ENCODE measurements at places on chromosomes 7 and 10.

- DNase-seq: no peak
These were observed 19.9 kb upstream of the CRHR2 start for GRCh38 chr7:30702200-30702599.

- DNase-seq: no peak
These were observed 365.9 kb downstream of the REEP3 start for GRCh38 chr10:63887023-63887589.

DNA sequence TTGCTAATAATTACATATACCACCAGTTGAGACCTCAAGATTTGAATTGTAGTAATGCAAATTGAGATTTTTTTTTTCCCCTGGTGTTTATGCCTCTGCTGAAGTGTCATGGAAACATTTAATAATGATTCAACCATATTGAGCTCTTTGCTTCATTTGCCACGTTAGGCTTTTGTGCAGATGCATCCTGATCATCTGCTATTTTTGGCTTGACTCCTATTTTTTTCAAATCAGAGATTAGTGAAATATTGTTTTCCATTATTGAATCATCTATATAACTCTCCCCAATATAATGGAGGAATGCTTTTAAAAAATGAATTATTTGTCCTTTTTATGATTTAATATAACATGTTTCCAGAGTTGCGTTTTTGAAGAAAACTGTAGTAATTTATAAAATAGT, 115.1 kb downstream of the SRI start:
- no peak for DNase-seq

GRCh38 chr10:80281292-80281691, 8.2 kb downstream of the MAT1A start:
- no peak for DNase-seq

DNA sequence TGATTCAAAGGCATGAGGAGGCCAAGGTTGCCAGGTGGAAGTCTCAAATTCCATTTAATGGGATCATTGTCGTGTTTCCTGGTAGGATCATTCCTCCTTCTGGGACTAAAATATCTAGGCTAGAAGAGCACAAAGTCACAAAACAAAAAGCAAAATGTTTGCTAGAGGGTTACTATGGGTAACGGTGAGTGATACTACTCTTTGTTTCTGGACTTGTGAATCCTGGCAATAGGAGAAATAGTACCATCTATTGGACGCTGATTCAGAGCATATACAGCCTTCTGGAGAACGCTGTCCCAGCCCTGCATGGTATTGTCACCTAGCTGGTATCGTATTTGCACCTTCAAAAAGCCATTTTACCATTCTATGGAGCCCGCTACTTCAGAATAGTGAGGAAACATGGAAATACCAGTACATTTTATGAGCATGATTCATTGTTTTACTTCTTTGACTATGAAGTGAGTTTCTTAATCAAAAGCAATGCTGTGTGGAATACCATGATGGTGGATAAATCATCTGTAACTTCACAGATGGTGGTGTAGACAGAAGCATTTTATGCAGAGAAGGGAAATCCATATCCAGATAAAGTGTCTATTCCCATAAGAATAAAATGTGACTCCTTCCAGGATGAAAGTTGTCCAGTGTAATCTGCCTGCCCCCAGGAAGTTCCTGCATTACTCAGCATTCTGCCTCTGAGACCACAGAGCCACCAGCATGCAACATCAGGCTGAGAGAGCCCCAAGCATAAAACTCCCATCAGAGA, 361.0 kb downstream of the ETV1 start:
- no peak for DNase-seq

GRCh38 chr7:157205438-157205837, 66.7 kb downstream of the UBE3C start:
- DNase-seq: no peak

- DNase-seq: no peak
These were observed 124.6 kb downstream of the AUTS2 start for GRCh38 chr7:69722843-69723242.

DNA sequence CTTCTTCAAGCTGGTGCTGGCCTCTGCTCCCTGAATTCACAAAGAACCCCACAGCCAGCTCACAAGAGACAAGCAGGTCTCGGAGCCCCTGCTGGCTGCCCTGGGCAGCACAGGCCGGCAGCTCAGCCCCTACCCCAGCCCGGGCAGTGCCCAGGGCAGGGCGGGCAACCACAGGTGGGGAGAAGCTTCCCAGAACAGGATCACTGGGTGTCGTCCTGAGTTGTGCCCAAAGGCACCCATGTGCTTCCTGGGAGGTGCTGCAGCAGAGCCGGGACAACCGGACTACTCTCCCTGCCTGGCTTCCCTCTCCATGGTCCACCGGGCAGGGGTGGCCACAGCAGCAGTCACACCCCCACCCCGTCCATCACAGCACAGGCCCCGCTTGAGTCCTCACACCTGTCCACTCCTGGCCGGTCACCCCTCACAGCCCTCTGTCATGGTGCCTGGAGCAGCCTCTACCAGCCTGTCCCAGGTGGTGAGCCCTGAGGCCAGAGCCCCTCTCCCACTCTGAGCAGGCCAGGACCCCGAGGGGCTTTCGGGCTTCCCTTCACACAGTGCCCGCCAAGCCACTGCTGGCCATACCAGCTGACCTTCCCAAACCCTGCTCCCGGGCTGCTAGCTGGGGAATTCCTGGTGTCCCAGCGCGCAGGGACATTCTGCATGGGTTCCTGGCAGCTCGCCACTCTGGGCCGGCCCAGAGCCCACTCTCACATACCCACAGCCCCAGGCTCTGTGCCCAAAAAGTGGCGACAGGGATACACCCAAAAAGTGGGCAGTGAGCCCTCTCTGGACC, 3.1 kb downstream of the RASGEF1A start:
- no peak for DNase-seq

DNA sequence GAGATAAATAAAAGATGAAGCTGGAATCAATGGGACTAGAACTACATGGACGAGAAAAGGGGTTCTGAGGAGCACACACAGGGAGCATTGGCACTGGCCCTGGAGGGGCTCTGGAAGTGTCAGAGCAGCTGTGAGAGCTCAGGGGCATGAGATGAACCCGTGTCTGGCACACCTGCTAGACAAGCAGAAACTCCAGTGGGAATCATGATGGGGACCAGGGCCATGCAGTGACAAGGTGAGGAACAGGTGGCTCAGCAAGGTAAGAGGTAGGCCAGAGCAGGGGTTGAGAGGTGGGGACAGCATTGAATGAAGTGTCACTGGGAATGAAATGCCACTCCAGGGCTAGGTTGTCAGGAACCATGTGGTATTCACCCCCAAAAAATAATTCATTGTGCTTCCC, 588.5 kb downstream of the GRID1 start:
- DNase-seq: no peak

- no peak for DNase-seq
These were observed 102.8 kb downstream of the POLL start for GRCh38 chr10:101485207-101485606.

DNA sequence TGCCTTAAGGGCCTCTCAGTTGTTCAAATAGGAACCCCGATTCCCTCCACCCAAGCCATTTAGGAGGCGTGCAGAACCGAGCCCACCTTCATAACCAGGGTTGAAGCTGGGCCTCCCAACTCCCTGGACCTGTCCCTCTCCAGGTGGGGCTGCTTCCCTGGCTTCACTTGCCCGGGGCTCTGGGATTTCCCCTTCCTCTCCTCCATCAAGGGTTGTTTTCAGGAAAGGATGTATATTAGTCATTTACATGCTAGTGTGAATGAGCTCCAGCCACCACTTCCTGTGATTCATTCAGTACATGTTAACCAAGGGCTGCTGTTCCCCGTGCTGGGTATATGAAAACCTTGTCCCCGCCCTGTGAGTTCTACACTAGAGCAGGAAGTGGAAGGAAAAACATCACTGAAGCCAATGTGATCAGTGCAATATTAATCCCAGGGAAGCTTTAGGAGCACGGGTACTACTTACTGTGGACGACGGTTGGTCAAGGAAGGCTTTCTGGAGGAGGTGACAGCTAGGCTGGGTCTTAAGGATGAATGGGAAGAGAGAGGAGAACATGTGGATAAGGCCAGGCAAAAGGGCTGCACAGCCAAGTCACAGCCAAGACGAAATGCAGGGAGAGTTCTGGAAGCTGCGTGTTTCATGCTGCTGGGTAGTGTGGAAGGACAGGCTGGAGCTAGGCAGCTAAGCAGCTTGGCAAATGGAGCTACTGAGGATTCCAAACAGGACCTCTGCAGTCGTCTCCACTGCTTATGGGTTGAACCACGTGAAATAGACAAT, 150.1 kb upstream of the SHH start:
- DNase-seq: no peak

All from SHP77 treated with DMSO at 0.1 percent for 48 hours (cell line).